Stimulated activated CD8-positive, alpha-beta memory T cell treated with anti-CD3 and anti-CD28 coated beads, Interleukin-15, amount 100 ng/mL, for 4 hours (primary cell): ENCODE measurements at places on chromosomes 2 and 18.

GRCh38 chr18:11983592-11983991 is 2.3 kb downstream of the IMPA2 start:
- DNase-seq = no peak

DNA sequence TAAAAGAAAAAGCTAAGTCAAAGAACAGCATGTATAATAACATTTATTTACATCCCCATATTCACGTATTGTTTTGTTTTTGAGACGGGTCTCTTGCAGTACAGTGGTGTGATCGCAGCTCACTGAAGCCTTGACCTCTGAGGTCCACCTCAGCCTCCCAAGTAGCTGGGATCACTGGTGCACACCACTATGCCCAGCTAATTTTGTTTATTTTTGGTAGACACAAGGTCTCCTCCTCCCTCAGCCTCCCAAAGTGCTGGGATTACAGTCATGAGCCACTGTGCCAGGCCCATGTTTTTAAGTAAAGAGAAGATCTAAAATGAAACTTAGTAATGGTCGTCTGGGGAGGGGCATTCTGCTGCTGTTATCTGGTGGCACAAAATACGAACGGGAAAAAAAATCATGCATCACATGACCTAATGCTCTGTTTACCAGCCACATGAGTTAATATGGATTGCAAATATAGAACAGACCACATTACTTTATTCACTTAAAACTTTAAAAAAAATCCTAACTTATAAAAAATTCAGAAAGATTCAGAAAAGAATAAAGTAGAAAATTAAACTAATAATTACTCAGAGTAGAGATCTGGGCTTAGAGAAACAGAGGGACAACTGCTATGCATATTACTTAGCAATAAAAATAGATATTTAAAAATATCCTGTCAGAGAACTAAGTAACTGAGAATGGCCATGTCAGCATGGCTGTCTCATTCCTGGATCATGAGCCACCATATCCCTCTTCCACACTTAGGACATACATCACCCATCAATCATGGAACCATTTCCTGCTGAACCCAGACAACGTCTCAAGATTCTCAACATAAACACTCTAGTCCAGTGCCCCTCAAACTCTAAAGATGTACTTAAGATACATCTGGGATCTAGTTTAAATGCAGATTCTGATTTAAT is 7.3 kb downstream of the MMADHC start:
- no peak for DNase-seq

DNA sequence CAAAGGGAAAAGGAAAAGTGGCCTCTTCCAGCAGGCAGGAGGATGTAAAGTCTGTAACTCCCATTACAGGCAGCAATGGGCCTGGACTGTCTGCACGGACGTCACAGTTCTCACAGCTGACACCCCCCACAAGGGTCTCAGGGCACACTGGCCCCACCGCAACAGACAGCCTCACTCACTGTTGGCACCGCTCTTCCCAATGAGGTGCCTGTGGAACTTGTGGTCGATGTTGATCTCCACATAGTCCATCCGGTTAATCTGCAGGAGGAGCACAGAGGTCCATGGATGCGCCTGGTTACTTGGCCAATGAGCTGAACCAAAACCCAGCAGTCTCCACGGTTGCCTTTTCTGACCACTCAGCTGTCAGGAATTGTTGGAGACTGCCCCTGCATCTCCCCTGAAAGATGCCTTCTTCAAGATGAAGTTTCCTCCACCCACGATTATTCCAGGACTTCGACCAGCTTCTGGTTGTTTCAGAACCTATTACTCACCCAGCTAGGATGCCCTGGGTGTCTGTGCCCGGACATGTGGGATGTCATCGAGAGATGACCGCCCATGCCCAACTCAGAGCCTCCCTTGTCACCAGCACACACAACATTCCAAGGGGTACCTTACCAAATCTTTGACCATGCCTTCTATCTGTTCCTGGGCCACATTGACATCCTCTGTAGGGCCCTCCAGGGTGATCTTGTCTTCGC is 62.5 kb downstream of the HDLBP start:
- no peak for DNase-seq

- no peak for DNase-seq
Observed at GRCh38 chr2:105376789-105377240, 22.0 kb downstream of the FHL2 start.

- no peak for DNase-seq
Observed at GRCh38 chr2:40507432-40507831, 55.5 kb upstream of the SLC8A1 start.

DNA sequence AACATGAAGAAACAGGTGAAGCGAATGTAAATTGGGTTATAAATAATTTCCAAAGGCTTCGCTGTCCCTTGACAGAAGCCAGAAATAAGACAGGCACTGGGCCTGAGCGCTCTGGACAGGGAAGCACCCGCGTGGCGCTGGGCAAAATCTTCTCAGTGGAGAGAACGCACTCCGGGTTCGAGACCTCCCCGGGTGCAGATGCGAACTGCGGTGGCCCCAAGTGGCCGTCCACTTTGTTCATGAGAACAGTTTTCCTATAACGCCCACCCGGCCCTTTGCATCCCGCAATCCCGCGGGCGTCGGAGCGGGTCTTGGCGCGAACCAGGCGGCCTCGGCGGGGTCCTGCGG is 651 bp upstream of the DPYSL5 start:
- DNase-seq = no peak

DNA sequence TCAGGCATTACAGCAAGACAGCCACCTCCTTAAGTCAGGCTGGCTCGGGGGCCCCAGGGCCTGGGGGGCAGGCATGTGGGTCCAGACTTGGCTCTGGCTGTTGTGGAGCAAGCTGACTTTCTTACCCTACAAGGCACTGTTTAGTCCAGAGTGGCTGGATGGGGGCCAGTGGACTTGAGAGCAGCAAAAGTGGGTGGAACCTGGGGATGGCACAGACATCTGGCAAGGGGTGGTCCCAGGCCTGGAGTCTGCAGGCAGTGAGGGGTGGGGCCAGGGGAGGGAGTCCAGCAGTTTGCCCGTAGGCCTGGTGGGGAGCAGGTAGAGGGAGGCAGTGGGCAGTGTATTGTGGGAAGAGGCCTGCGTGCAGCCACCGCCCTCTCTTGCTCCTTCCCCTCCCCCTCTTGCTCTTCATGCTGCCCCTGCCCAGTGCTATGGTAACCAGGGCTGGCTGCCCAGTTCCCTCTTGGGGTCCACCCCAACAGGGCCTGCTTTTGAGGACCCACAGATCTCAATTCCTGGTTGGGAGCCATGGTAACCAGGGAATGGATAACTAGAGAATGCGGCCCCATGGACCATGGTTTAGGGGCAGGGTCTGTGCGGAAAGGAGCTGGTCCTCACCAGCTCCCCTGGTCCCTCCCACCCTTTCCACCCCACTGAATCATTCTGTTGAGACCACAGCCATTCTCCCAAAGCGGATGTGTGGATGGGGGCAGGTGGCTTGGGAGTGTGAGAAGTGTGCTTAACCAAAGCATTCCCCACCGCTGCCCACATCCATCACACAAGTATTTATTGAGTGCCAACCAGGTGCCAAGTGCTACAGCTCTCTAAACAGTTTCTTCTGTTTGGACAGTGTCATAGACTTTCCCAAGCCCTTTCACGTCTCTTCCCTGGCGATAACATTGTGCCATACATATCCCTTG is 19.3 kb downstream of the SPEG start:
- DNase-seq = no peak

DNA sequence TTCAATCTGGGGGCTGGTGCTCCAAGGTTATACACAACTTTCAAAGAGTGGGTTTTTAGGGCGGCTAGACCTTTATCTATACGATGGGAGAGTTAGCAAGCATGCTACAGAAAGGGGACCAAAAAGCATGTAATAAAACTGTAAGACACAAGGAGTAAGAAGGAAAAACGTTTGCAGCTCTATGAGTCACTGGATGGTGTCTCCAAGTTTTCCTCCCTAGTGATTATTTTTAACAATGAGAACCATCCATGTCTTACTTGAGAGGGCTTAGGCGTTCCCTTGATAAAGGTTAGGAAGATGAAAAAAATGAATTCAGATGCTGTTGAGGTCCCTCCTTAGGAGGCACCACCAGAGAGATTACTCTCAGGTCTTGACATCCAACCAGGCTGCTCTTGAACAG is 75.9 kb downstream of the HRH4 start:
- DNase-seq = no peak

DNA sequence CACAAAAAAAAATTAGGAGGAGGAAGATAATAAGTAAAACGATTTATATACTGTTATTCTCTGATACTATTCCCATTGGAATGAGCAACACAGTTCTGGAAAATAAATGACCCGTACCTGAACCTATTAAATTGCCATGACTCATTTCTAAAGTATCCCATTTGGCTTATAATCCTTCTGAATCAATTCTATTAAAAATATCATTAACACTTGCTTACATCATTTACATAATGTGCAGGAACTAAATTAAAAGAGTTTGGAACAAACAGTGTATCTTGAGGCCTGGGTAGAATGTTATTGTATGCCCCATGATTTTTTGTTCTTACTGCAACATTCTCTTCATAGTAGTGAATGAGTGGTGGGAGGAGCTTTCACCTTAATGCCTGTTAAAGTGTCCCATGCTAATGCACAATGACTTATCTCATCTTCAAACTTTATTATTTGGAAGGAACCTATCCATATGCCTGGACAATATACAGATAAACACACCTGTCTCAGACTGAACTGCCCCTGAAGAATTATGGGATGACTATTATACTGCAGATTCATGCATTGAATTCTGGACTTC is 549.9 kb upstream of the ACVR2A start:
- no peak for DNase-seq

DNA sequence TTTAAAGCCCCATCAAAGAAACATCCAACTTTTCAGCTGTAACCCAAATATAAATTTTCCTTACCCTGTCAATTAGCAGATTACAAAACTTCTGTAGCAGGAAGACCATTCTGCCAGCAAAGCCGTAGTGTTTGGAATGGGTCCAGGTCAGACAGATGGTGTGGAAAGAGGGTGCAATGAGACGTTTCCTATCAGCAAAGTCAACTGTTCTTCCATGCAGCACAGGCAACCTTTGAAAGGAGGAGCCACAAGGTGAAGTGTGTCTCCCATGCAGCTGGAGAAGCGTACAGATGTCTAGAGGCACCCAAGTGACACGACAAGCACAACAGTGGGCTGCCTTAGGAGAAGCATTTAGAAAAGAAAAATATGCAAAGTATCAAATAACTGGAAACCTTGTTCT is 83.7 kb downstream of the SP3 start:
- DNase-seq = no peak

GRCh38 chr2:63432373-63432772 is 155.9 kb downstream of the WDPCP start:
- no peak for DNase-seq

- no peak for DNase-seq
Observed at GRCh38 chr2:216671081-216671411, 24.3 kb downstream of the IGFBP5 start.

DNA sequence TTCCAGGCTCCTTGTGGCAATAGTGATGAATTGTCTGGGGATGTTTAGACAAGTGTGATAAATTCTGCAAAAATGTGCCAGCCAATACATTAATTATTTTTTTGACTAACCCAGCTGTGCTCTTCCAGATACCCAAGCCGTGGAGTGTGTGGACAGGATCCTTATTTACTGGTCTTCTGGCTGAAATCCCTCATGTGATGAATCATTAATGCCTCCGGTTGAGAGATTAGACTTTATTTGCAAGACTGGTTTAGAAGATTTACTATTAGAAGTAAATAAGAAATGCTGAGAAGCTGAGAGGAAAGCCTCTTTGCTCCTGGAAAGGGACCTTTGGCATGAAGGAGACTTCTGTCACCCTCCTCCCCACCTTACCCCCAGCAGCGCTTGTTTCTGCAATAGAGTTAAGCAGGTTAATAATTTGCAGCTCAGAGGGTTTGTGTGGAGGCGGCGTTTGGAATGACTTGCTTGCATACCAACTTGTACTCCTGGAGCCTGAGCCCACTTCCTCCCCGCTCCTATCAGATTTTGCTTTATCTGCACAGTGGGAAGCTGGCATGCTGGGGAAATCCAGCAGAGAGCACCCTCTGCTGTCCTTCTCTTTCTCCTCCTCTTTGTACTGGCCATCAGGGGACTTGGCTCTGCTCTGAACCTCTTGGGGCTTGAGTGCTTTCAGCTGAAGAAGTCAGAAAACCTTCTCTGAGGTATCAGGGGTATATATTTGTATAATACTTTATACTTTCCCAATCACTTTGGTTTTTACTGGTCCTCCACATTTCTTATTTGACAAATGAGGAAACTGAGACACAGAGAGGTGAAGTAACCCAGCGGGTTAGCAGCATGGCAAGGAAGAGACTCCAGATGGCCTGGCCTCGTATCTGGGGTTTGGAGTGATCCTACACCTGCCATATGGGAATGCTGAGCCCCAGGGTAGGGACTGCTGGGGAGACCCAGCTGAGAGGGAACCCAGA is 16.3 kb downstream of the SLC3A1 start:
- no peak for DNase-seq

DNA sequence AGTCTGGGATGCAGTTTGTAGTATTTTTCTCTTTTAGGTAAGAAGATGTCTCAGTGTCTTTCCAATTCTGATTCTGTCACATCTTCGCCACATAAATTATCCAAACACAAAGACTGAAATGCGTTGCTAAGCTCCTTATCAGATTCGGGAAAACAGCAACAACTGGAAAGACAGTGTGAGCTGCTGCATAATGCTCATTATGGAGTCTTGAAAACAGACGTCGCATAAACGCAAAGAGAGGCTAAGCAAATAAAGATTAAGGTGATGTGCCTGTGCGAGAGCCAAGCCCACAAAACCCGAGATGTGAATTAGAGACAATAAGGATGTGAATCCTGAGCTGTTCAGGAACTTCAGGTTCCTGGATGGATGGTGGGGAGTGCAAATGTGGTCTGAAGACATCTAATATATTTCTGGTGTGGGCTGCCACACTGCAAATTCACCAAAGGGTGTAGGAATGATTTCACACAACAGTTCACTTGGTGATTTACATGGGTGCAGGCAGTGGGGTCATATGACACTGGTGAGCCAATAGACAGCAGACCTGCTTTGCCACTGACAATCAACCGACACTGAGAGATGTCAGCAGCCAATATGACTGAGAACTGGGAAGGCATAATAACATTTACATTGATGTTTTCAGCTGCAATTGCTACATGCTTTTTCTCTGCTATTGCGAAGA is 195.8 kb downstream of the MTX2 start:
- DNase-seq = no peak

DNA sequence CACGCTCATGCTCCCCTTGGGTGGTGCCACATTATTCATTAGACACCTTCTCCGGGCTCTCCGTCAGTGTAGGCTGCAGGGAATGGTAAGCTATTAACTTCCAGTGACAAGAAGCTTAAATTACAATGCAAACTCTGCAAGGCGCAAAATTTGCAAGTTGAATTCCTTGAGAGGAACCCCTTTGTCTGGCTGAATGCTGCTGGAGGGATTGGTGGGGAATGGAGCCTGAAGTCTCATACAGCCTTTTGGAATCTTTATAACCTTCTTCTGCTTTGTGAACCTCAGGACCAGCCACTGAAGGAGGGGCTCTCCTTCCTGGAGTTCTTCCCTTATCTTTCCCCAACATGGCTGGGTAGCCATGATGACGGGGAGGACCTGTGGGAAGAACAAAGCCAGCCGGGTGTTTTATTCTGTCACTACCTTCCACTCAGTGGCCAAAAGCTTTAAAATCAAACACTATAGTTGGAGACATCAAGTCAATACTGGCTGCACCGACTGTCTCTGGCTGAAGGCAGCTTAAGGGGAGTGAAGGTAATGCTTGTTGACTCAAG is 220.9 kb upstream of the EPHA4 start:
- no peak for DNase-seq

- no peak for DNase-seq
Observed at GRCh38 chr2:185132501-185133041, 534.2 kb downstream of the ZNF804A start.

- DNase-seq = no peak
Observed at GRCh38 chr2:1702186-1702565, 42.1 kb downstream of the PXDN start.
